Breast epithelium (tissue), 4 donors: ENCODE measurements at places on chromosomes 7 and 10.

DNA sequence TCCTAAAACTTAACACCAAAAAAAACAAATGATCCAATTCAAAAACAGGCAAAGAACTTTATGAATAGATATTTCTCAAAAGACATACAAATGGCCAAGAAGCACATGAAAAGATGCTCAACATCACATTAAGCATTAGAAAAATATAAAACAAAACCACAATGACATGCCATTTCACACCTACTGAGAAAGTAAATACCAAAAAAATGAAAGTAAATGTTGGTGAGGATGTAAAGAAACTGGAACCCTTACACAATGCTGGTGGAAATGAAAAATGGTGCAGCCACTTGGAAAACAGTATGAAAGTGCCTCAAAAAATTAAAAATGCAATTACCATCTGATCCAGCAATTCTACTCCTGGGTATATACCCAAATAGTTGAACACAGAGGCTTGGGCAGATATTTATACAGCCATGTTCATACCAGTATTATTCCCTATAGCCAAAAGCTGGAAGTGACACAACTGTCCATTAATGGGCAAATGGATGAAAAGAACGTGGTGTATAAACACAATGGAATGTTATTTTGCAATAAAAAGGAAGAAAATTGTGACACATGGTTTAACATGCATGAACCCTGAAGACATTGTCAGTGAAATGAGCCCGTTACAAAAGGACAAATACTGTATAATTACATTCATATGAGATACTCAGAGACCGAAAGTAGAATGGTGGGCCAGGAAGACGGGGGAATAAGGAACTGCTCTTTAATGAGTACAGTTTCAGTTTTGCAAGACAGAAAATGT, 89.0 kb downstream of the JMJD1C start:
- H3K4me1 ChIP-seq: no peaks in the 10 kb centered on the region
- DNase-seq: no peak
- H3K4me3 ChIP-seq: peak overlapping the region; percentile 3
- no peaks in the 10 kb centered on the region for H3K36me3 ChIP-seq
- H3K27ac ChIP-seq: peak overlapping the region; percentile 5

DNA sequence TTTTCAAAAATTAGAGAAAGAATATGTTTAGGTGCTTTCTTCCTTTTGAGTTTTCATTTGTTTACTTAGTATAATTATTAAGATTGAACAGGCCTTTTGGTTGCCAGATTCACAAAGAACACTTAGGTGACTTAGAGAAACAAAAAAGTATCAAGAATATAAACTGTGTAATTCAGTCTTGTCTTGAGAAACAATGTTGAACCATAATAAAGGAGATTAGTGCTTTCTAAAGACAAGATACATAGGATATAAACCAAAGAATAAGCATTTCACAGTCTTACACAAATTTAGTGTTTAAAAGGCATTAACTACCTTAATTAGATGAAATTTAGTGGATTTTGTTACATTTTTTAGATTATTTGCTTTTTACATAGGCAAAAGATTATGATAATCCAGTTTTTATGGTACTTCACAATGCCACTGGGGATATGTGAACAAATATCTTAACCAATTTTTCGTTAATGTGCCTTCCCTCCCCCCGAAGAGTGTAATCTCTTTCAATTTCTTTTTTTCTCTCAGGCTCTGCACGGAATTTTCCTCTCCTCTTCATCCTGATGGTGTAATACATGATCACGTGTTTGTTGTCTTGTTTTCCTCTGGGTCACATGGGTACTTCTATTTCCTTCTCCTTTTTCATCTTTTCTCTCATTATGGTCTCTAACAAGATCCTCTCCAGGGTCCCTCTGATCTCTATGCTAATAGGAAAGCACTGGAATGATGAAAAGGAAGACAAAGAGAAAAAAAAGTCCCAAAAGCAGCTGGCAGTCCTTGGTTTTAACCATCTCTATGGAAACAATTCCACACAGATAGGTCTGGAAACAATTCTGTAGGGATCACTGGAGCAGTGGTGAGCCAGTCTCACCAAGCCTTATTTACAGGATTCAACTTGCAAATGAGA, 3.7 kb upstream of the HNRNPH3 start:
- no peaks in the 10 kb centered on the region for H3K27me3 ChIP-seq
- DNase-seq: no peak
- peak overlapping the region; percentile 11 for H3K4me3 ChIP-seq
- H3K27ac ChIP-seq: peak overlapping the region; percentile 100
- no peaks in the 10 kb centered on the region for H3K4me1 ChIP-seq
- H3K36me3 ChIP-seq: no peaks in the 10 kb centered on the region

- DNase-seq: no peak
- no peak overlapping the region for H3K4me3 ChIP-seq
- H3K4me1 ChIP-seq: no peaks in the 10 kb centered on the region
- H3K36me3 ChIP-seq: peaks cover 3% of the 10 kb centered on the region
- no peaks in the 10 kb centered on the region for H3K27me3 ChIP-seq
Observed at GRCh38 chr7:30873656-30874055, 38.0 kb upstream of the AQP1 start.

DNA sequence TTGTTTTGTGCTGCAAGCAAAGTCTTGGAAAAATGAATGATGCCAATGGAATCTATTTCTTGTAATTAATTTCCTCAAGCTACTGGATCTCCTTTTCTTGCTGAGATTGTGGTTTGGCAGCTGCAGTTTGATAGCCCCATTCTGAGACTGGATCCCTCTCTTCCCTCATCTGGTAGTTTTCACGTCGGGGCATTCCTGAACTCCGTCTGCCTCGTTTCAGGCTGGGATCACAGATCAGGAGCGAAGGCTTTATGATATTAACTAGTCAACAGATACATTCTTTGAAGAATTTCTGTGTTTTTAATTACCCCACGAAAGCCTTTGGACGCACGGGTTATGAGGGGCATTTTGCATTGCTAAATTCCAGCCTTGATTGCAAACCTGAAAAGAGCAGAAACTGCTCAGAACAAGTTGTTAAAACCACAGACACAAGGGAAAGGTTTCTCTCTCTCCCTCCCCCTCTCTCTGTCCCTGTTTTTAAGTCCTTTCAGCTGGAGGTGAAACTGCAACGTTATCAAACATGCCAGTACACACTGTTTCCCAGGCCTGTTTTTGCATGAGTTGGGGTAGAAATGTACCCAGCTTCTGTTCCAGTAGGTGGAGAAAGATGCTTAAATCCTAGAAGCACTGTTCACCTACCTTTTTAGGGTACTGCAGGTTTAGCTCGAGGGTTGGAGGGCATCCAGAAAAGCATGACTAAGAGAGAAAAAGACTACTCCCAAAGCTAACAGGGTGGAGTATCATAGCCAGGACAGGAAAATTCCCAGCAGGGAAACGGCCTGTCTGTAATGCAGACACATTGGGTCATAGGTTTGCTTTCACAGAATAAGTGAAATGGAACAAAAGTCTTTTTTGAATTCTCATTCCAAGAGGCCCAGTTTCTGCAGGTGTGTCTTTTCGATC, 124.3 kb downstream of the CUX1 start:
- no peaks in the 10 kb centered on the region for H3K27me3 ChIP-seq
- DNase-seq: no peak
- H3K36me3 ChIP-seq: no peaks in the 10 kb centered on the region
- no peaks in the 10 kb centered on the region for H3K4me1 ChIP-seq

DNA sequence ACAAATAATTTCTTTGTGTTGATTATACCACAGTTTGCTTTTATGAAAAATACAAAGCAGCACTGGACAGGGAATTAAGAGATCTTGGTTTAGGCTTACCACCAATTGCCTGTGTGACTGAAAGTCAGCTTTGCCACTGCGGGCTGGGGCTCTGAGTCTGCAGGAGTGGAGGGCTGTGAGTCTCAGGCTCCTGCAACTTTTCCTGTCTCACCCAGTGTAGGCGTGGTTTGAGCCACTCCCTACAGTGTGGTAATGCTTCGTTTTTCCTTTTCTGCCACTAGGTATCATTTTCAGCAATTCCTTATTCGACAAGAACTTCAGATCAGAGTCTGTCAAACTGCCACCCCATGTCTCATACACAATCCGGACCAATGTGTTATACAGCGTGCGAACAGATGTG, 180.6 kb downstream of the ABCA13 start:
- no peaks in the 10 kb centered on the region for H3K4me1 ChIP-seq
- H3K27ac ChIP-seq: no peak overlapping the region
- H3K27me3 ChIP-seq: no peaks in the 10 kb centered on the region
- H3K36me3 ChIP-seq: no peaks in the 10 kb centered on the region
- H3K4me3 ChIP-seq: no peak overlapping the region

DNA sequence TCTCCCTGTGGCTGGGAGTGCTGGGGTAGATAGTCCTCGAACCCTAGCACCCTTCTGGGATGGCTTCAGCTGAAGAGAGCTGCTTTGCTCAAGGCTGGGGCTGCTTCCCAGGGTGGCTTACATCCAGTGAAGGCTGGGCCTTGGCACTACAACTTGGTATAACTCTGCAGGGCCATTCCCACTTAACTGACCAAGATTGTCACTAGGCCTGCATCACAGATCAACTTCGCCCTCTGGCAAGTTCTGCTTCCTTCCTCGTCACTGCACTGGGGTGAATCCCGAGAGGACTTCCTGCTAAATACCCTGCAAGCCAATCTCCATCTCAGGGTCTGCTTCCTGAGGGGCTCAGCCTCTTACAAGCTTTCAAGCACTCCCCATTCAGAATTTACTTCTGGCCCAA, 195.2 kb downstream of the DOCK4 start:
- H3K4me1 ChIP-seq: no peaks in the 10 kb centered on the region
- no peaks in the 10 kb centered on the region for H3K27me3 ChIP-seq
- H3K36me3 ChIP-seq: no peaks in the 10 kb centered on the region

- DNase-seq: no peak
- H3K4me3 ChIP-seq: peak overlapping the region; percentile 15
- no peak overlapping the region for H3K27ac ChIP-seq
- H3K4me1 ChIP-seq: no peaks in the 10 kb centered on the region
Observed at GRCh38 chr7:7972128-7972527, 3.5 kb downstream of the GLCCI1 start.
